ENCODE measurements at places on chromosomes 7 and 10. TPM values are rescaled to one million over a fixed set of nuclear protein-coding genes. Genes with fewer than 3 reads are reported as not detected.
A peak's percentile ranks its signal among the peaks of the same experiment; 100 is the strongest.

TEX36 gene
- 1.1 TPM for total RNA-seq

CDNF gene
- 0.48 TPM for total RNA-seq

DNA sequence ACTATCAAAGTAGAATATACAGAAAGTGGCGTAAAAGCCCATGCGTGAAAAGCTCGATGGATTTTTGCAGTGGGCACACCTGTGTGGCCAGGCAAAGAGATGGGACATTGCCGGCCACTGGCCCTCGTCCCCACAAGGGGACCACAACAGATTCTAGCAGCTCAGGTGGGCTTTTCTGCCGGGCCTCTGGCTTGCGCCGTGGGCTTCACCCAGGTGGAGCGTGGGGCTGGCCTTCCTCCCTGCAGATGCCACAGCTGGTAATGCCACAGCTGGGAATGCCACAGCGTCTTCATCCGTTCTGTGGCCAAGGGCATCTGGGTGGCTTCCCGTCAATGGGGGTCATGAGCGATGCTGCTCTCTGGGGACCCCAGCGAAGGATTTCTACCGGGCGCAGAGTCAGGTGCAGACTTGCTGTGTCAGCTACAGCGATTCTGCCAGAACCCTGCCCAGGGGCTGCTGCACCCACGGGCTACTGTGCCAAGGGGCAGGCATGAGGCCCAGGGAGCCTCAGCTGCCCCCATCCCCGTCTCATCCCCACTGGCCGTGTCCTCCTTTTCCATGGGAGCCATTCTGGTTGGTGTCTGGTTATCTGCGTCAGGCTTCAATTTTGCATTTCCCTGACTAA lies 52.5 kb upstream of the NKX6-2 start:
- no peak for DNase-seq

MYO1G gene
- total RNA-seq = 0.24 TPM

- DNase-seq = no peak
These were observed 85.4 kb downstream of the ICA1 start for GRCh38 chr7:8176370-8177081.

- no peak for DNase-seq
These were observed 12.1 kb downstream of the KBTBD2 start for GRCh38 chr7:32879460-32879859.

DNA sequence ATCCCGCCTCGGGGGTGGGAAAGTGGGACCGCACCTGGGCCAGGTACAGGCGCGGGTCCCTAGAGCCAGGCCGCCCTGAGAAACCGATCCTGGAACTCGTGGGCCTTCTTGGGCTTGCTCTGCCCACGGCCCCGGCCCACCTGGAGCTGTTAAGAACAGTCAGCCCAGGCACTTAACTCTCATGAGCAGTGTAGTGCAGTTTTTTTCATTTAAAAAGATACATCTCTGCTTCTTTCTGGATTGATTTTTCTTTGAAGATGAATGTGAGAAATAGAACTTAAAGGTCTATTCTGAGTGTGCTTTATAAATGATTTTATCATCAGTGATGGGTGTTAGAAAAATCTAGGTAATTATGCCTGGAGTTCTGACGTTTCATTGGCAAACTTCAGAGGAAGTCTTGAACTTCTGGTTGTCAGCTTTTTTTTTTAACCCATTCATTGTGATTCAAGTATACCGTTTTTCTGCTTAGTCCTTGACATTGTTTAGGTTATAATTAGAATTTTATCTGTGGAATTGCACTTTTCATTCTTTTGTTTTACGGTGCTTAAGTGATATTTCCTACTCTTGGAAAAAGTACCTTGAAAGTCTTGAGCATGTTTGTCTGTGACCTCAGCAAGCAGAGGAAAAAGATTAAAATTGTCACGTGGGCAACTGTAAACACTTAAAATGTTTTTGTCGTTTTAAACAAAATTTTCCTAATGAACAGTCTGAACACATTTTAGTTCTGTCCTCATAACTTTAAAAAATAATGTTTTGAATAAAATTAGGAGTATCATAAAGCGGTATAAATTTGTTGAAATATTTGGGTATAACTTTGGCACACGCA lies 906 bp downstream of the CDK1 start:
- no peak for DNase-seq

GRCh38 chr10:21972584-21972983 lies 30.9 kb downstream of the DNAJC1 start:
- DNase-seq = no peak

GRCh38 chr7:131066635-131067034 lies 261.0 kb upstream of the MKLN1 start:
- DNase-seq = no peak

OR6B1 gene
- total RNA-seq = not detected

GRCh38 chr10:110610308-110610774 lies 33.8 kb upstream of the RBM20 start:
- DNase-seq = peak; percentile 40

DNA sequence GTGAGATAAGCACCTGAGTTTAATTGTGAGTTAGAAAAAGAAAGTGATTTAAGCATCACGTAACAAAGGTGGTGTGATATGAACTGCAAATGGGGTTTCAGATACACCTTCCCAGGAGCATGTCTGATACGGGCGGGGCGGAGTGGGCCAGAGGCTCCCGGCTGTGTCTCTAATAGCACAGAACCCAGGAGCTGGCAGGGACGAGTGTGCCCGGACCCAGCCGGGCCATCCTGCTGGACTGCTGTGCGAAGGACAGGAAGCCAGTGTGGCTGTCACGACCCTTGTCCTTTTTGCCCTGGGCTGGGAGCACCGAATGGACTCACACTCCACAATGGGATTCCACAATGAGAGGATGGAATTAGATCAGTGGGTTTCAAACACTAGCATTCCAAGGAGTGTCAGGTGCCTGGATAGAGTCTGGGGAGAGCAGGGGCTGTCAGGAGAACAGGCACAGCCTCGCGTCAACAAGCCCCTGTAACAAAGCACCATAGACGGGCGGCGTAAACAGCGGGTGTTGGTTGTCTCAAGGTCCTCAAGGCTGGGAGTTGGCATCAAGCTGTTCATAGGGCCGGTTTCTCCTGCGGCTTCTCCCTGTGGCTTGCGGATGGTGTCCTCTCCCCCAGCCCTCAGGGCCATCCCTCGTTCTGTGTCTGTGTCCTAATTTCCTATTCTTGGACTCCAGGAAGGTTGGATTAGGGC lies 242.6 kb upstream of the PITRM1 start:
- no peak for DNase-seq

SLC16A12 gene
- 0.65 TPM for total RNA-seq

- DNase-seq = no peak
These were observed 35.7 kb upstream of the ATXN7L1 start for GRCh38 chr7:105911961-105912575.

- no peak for DNase-seq
These were observed 8.4 kb downstream of the PPP2R2D start for GRCh38 chr10:131909014-131909808.

CPN1 gene
- not detected for total RNA-seq

TMEM176B gene
- total RNA-seq = 2.3 TPM

- no peak for DNase-seq
These were observed 27.8 kb downstream of the HEPACAM2 start for GRCh38 chr7:93198472-93198871.

PKD2L1 gene
- total RNA-seq = not detected

SEMA3E gene
- 2.1 TPM for total RNA-seq

USP6NL gene
- total RNA-seq = 22.1 TPM

- DNase-seq = no peak
These were observed 59.6 kb upstream of the SP4 start for GRCh38 chr7:21368317-21368716.

ERVW-1 gene
- not detected for total RNA-seq

MBL2 gene
- total RNA-seq = not detected

GRCh38 chr7:36652431-36652830 lies 71.9 kb downstream of the AOAH start:
- DNase-seq = no peak

Measured in PC-9 (cell line).